ENCODE measurements at places on chromosomes 4 and X. TPM values are rescaled to one million over a fixed set of nuclear protein-coding genes. Genes with fewer than 3 reads are reported as not detected.

Gene NHSL2
- 14.6 TPM for total RNA-seq

Gene MAGEB1
- total RNA-seq, result not detected

DNA sequence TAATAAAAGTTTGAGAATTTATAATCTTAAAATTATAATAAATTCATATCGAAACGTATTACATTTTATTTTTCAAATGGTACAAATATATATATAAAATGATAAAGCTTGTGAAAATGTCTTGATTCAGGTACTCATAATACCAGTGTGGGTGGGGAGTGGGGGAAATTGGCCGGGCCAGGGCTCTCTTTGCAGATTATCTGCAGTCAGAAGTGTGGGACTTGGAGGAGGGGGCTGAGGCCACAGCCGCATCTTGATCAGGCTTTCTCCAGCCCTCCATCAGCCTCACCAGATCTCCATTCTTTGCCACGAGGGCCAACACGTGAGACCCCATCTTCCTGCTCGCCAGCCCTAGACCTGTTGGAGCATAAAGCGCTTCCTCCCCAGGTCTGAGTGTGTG, 86.7 kb downstream of the STIM2 start:
- no peak for DNase-seq

DNA sequence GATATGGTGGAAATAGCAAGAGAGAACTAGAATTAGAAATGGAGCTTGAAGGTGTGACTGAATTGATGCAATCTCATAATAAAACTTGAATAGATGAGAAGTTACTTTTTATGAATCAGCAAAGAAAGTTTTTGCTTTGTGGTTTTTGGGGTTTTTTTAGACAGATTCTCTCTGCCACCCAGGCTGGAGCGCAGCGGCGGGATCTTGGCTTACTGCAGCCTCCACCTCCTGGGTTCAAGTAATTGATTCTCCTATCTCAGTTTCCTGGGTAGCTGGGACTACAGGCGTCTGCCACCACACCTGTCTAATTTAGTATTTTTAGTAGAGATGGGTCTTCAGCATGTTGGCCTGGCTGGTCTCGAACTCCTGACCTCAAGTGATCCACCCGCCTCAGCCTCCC, 23.7 kb upstream of the NEIL3 start:
- no peak for DNase-seq

GRCh38 chr4:102439236-102439614, 61.9 kb upstream of the NFKB1 start:
- no peak for DNase-seq
